ENCODE measurements at places on chromosomes 6 and 20.

GRCh38 chr6:21729431-21729830, 135.9 kb downstream of the SOX4 start:
- DNase-seq, result no peak

GRCh38 chr6:107244742-107245480, 129.6 kb upstream of the BEND3 start:
- no peak for DNase-seq

GRCh38 chr6:43923376-43924221, 153.6 kb downstream of the VEGFA start:
- DNase-seq, result peak; percentile 46

DNA sequence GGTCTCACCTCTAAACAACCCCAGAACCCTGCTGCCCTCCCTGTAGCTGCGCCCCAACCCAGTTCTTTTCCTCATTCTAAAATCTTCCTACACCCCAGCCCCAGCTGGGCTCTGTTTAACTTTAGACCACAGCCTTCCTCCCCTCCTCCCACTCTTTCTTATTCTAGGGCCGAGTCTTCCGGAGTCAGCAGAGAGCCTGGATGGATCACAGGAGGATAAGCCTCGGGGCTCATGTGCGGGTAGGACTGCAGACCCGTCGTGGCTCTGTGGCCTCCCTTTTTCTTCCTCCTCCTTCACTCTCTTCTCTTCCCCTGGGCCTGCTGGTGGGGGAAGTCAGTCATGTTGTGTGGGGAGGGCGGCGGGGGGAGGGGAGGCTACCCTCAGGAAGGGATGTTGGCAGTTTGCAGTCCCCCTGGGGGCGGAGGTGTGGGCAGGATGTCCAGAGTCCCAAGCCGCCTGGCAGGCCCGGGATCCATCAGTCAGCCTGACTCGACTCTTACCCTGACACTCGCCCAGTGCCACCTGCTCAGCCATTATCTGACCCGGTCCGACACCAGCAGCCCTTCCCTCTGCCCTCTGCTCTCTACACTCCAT, 8.1 kb downstream of the CAPN11 start:
- no peak for DNase-seq

GRCh38 chr6:14784596-14785492, 461.0 kb upstream of the JARID2 start:
- DNase-seq, result no peak

- DNase-seq, result no peak
Observed at GRCh38 chr6:451336-451735, 59.8 kb downstream of the IRF4 start.

DNA sequence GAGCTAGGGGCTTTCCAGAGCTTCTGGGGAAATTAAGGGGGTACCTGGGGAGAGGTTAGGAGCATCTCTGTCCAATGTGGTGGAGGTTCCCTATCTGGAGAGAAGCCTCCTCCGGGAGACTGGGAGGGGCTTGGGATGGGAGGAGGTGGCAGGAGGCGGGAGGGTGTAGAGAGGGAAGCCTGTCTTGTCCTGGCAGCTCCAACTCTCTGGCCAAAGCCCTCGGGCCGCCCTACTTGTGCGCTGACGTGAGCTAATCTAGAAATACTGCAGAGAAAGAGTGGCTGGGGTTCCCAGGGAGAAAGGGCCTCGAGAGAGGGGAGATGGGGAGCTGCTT, 1.6 kb upstream of the SLC32A1 start:
- DNase-seq, result no peak

DNA sequence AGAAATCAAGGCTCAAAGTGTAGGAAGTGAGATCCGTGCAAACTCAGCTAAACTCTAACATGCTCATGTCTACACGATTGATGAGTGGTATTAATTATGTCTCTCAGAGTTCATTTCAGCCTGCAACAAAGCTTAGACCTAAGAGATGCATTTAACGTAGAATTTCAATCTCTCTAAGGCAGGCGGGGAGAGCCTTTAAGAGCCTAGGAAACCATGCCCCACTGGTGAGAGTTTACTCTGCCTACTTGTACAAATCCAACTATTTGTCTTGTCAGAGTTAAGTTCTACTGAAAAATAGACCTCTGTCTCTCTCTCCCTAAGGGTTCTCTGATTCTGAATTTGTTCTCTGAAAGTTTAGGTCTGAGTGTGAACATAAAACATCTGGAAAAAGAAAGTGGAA, 100.9 kb downstream of the SPTLC3 start:
- no peak for DNase-seq

DNA sequence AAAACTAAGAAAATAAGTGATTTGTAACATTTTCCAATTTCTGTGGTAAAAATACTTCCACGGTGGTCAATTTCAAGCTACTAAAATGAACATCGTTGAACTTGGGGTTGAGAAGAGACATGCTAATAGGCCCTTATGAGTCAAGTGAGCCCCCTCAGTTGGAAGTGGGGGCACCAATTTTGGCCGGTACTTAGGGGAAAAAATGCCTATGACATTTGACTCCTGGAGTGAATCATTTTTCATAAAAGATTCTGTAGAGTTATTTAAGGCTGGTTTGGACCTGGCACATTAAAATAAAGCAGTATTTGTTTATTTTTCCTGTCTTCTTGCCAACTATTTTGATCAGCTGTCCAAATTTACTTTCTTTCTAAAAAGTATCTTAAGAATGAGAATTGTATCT, 32.4 kb upstream of the CAP2 start:
- DNase-seq, result no peak

- DNase-seq, result no peak
Observed at GRCh38 chr6:169559592-169559991, 142.2 kb downstream of the WDR27 start.

Data from HFFc6 (cell line).